Stimulated activated CD4-positive, alpha-beta T cell treated with anti-CD3 and anti-CD28 coated beads, TNF-alpha, amount 100 ng/mL, for 1 hour (primary cell): ENCODE measurements at places on chromosomes 4 and X.

DNA sequence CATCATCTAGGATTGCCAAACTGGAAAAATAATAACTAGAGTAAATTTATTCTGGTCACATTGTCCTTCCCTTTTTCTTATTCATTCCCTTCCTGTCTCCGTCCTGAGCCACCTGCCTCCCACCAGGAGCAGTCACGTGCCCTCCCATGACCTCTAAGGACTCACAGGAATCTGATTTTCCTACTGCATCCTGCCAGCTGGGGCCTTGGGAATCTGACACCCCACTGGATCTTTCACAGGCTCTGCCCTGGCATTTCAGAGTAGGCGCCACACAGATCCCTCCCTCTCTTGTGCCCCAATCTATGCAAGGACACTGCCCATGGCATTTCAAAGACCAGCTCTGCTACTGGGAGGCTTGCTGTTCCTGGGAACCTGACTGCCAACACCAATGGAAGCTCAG is 520.5 kb downstream of the PPARGC1A start:
- DNase-seq = no peak

DNA sequence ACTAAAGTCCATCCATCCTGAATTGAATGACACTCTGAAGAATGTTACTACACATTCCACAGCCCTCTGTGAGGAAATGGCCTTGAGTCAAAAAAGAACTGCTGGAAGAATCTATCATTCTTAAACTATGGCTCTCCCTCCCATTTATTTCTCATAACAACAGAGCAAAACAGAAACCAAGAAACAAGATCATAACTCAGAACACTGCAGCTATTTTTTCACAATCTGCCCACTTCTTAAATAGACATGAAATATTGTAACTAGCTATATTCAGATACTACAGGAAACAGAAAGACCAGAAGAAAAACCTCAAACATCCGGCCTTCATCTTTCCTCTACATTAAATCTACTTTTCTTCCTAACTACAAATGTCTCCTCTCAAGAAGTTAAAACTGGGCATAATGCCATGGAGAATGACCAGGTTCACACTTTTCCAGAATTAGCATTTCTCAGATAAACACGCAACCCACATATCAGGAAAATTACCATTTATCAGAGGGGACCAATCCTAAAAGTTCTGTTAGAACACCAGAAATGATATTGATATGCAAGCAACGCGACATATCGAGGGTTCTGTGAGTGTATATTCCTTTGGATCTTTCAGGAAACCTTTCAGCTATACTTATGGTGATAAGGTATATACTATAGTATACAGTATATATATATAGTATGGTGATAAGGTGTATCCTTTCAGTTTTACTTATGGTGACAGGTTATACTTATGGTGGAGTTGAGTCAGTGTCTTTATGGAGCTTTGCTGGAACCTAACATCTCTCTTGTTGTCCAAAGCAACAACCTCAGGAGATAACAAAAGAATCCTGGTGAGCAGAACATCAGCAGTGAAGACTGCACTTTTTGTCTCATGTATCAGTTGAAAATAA is 60.4 kb upstream of the IRF2 start:
- no peak for DNase-seq

- DNase-seq = no peak
Measured at GRCh38 chr4:36665985-36666527, 384.6 kb downstream of the DTHD1 start.

DNA sequence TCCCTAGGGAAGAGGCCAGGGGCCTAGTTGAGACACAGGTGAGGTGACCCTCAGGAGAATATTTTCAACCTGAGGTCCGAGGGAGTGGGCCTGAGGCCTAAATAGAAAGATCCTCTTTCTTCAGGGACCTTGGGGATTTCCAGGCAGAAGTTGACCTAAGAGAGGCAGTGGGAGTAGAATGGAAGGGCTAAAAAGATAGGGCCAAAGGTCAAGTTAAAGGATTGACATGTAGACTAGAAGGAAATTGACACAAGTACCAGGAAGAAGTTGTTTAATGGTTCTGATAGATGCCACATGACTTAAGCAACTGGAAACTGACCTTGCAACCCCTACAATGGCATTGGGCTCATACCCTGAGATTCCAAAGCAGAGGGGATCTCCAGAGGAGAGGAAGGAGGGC is 76.9 kb downstream of the SHROOM3 start:
- no peak for DNase-seq

DNA sequence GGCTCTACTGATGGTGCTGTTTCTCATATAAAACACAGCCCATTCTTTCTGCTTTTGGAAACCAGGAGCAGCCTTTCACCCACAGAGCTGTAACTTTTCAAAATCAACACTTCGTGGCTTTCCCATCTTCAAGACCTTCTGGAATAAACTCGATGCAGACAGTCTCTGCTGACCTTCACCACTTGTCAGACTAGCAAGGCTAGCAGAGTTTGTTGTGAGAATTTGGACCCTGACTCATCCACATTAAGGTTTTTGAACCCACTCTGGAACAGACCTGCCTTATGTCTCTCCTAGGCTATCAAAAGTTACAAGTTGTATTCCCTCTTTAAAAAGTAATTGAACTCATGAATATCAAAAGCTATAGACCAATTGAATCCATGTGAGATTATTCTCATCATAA is 88.6 kb downstream of the MAML3 start:
- no peak for DNase-seq

DNA sequence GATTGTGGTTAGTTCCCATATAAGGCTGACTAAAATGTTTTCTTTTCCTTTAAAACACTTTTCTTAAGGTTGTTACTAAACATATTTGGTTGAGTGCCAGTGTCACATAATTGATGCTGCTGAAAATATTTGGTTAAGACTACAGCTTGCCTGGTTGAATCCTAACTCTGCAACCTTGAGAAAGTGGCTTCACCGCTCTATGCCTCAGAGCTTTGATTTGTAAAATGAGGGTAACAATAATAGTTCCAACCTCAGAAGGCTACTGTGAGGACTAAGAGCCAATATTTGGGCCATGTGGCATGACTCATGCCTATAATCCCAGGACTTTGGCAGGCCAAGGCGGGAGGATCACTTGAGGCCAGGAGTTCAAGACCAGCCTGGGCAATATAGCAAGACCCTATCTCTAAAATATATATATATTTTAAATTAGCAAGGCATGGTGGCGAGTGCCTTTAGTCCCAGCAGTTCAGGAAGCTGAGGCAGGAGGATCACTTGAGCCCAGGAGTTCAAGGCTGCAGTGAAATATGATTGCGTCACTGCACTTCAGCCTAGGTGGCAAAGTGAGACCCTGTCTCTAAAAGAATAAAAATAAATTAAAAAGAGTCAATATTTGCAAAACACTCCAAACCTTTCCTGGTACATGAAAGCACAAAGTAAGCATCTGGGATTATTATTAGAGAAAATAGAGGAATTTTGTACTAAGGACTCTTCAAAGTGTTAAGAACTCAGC is 7.1 kb upstream of the NEIL3 start:
- DNase-seq = no peak

DNA sequence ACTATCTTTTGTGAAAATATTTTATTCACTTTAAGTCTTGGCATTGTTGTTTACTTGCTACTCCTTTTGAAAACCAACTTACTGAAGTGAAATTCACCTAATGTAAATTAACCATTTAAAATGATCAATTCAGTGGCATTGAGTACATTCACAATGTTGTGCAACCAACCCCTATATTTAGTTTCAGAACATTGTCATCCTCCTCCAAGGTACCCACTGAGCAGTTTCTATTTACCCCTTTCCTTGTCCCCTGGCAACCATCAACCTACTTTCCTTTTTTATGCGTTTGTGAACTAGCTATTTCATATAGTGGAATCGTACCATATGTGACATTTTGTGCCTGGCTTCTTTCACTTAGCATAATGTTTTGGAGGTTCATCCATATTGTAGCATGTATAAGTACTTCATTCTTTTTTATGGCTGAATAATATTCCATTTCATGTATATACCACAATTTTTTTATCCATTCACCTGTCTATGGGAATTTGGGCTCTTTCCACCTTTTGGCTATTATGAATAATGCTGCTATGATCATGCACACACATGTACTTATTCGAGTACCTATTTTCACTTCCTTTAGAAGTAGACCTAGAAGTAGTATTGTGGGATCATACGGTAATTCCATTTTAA is 85.0 kb downstream of the WWC2 start:
- DNase-seq = no peak

DNA sequence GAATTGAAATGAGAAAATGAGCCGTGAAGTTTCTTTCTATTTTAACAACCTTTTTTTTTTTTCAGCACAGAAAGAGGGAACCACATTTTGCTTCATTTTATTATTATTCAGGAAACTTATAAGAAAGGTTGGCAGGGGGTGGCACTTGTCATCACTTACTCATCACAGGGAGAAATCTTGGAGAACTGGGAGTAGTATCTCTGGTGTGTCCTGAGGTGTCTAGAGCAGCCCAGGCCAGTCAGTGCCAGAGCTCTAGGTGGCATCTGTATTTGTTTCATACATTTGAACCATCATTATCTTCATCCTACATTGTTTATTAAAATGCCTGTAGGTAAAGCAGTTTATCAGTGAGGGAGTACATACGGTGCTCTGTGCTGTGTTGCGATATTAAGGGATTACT is 43.8 kb upstream of the ARHGAP24 start:
- no peak for DNase-seq
